SK-N-SH treated with all-trans-retinoic acid at 6 μM for 48 hours (cell line): ENCODE measurements at places on chromosomes 13 and 19.

DNA sequence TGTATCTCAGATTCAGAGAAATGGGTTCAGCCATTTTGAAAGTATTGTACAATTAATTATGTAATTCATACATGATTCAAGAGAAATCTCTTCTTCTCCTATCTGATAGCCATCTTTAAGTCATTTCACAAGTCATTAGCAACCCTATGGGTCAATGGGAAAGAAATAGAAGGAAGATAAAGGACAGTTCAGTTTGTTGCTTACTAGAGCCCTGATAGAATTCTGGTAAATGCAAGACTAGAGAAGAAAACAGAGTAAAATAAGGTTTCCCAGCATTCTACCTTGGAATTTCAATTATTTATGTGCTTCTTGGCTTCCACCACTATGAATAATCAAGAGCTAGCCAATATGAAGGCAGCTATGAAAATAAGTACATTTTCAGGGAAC lies 117.7 kb downstream of the LHFPL6 start:
- ATAC-seq = no peak

DNA sequence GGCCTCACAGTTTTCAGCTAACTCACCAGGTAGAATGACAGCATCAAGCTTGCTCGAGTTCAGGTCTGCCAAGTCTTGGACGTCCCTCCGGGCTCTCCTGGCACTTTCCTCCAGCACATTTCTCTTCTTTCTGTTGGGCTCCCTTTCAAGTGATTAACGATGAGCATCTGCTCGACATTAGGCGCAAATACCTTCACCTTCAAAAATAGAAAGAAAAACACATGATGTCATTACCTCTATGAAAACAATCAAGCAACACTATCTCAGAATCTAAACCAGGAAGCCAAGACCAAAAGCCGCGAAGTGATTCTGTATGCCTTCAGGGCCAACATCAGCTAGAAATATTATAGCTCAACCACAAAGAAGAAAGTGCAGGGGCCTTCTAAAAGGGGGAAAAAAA lies 15.4 kb upstream of the CLN5 start:
- ATAC-seq = no peak

DNA sequence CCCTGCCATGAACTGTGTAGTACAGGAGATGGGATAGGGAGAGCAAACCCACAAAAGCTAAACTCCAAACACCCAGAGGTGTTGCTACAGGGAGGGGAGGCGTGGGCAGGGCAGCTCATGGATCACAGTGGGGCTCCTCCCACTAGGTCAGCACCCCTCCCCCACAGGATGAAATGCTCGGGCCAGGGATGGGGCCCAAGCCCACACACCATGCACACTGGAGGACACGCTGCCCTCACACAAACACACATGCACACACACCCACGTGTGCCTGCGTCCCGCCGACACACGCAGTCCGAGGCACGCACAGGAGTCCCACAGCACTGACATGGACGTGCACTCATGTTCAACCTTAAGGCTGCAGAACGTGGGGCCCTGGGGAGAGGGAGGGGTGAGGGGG lies 6.0 kb upstream of the CCNP start:
- ATAC-seq = no peak

DNA sequence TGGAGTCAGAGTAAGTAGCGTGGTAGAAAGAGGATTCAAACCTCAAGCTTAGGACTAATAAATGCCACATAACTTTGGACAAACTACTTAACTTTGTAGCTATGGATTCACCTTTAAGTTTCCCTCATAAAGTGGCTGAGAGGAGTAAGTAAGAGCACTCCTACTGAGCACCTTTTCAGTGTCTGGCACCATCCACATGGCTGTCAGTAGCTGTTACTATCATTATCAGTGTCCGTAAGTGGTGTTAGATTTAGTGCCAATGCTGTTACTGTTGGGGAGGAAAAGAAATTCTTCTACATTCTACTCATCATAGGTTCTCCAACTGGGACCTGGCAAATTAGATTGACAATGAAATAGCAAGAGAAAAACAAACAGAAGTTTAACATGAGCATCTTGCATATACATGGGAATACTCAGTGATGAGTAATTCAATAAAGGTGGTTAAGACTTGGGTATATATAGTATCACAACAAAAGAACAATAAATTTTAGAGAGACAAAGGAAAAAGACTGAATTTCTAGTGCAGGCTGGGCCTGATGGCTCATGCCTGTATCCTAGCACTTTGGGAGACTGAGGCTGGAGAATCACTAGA lies 165.6 kb upstream of the NBEA start:
- no peak for ATAC-seq

DNA sequence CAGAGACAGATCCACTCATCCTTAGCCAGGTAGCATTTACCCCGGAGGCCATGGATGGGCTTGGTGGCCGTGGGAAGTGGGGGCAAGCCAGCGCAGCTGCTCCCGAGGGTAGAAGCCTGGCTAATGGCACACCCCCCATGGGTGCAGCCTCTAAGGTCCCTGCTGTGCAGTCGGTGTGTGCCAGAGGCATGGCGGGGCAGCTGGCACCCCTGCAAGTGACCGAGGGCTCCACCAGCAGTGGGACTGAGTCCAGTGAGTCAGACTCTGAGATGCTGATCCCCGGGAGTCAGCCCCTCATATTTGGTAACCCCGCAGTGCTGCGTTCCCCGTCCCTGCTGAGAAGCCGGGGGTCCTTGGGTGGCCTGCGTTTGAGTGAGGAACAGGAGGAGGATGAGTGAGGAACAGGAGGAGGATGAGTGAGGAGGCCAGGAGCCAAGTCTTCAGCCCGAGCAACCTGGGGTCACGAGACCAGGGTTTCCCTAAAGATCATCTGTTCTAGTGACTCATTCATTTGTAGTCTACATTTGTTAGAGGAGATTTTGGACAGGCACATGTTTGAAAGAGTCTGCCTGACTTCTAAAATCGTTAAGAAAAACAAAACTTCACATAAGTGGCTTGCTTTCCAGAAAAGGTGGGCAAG lies 180.7 kb downstream of the STK24 start:
- peak; percentile 42; the same call in 2 of the 3 replicates for ATAC-seq

DNA sequence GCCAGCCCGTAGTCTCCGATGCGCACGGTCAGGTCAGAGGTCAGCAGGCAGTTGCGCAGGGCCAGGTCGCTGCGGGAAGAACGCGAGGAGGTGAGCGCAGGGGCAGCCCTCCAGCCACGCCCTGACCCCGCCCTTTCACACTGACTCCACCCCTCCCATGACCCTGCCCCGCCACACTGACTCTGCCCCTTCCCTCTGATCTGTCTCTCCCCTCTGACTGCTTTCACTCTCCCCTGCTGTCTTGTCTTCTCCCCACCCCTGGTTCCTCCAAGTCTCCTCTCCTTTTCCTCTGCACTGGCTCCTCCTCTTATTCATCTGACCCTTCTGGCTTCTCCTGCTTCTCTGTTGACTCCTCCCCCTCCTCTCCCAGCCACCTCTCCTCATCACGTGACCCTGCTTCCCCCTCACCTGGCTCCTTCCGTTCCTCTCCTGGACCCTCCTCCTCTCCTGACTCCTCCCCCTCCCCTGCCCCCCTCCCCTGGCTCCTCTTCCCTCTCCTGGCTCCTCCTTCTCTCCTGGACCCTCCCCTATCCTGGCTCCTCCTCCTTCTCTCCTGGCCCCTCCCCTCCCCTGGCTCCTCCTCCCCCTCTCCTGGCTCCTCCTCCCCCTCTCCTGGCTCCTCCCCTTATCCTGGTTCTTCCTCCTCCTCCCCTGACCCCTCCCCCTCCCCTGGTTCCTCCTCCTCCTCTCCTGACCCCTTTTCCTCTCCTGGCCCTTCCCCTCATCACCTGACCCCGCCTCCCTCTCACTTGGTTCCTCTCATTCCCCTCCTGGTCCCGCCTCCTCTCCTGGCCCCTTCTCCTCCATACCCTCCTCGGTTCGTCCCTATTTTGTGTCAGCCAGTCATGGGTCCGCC lies 9.9 kb downstream of the LMTK3 start:
- ATAC-seq = peak; percentile 55

- no peak; the same call in 2 of the 3 replicates for ATAC-seq
Observed at GRCh38 chr19:48780631-48781391, 25.5 kb downstream of the FGF21 start.

- no peak for ATAC-seq
Observed at GRCh38 chr13:94311893-94312292, 167.6 kb downstream of the DCT start.

- no peak for ATAC-seq
Observed at GRCh38 chr19:55041627-55042343, 3.7 kb upstream of the GP6 start.

DNA sequence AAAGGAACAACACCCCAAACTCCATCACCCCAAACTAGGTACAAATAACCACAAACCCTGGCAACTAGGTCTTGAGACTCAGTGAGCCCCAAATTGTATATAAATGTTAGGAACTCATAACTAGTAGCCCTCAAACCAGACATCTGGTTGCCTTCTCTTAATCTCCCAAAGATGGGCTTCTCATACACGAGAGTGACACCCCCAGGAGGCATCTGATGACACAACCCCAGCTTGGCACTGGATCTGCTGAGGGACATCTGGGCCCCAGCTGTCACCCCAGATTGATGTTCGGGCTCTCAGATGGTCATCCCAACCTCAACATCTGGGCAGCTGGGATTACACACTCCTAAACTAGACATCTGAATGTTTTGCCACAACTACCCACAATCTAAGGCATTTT lies 14.8 kb downstream of the RABAC1 start:
- no peak for ATAC-seq

GRCh38 chr19:4063369-4064148 lies 3.1 kb downstream of the ZBTB7A start:
- no peak for ATAC-seq

GRCh38 chr19:375395-376110 lies 31.0 kb upstream of the MIER2 start:
- ATAC-seq = no peak

- ATAC-seq = peak; percentile 100
Observed at GRCh38 chr13:93861818-93862217, 617.7 kb downstream of the DCT start.

DNA sequence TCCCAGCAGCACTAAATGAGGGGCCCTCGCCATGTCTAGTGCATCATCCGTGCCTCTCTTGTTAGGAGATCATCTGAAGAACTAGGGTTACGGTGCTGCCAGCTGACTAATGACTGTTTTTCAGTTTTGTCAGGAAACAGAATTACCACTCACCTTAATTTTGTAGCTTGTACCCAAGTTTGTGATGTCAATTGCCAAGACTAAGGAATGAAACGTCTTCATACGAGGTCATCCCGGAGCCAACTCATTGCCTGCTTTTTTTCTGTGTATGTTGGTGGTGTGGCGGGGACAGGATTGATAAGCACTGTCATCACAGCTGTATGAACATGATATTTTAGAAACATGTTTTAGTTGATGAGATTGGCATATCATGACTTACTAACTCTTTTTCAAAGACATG lies 100.6 kb downstream of the TNFRSF19 start:
- no peak for ATAC-seq

GRCh38 chr13:23629566-23630272 lies 59.5 kb downstream of the TNFRSF19 start:
- no peak for ATAC-seq

- no peak for ATAC-seq
Observed at GRCh38 chr13:40269086-40269485, 397.4 kb downstream of the FOXO1 start.

DNA sequence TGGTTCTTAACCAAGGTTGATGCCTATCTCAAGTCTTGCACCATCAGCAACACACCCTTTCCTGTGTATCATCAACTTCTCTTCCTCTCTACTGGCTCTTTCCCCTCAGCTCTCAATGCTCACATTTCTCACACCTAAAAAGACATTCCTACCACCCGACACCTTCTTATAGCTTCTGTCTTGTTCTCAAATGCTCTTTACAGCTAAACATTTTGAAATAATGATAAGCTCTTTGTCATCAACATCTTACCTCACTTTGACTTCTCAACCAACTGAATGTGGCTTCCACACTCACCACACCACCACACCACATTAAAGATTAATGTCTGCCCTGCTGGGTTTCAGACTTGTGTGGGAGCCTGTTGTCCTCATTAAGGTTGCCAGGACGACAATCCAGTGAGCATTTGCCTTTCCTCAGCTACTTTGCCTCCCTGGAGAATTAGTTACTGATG lies 67.8 kb downstream of the RXFP2 start:
- no peak for ATAC-seq

GRCh38 chr13:94174009-94174408 lies 305.5 kb downstream of the DCT start:
- no peak for ATAC-seq

- ATAC-seq = peak; percentile 57; the same call in 2 of the 3 replicates
Observed at GRCh38 chr13:95067303-95067702, 233.9 kb downstream of the ABCC4 start.

DNA sequence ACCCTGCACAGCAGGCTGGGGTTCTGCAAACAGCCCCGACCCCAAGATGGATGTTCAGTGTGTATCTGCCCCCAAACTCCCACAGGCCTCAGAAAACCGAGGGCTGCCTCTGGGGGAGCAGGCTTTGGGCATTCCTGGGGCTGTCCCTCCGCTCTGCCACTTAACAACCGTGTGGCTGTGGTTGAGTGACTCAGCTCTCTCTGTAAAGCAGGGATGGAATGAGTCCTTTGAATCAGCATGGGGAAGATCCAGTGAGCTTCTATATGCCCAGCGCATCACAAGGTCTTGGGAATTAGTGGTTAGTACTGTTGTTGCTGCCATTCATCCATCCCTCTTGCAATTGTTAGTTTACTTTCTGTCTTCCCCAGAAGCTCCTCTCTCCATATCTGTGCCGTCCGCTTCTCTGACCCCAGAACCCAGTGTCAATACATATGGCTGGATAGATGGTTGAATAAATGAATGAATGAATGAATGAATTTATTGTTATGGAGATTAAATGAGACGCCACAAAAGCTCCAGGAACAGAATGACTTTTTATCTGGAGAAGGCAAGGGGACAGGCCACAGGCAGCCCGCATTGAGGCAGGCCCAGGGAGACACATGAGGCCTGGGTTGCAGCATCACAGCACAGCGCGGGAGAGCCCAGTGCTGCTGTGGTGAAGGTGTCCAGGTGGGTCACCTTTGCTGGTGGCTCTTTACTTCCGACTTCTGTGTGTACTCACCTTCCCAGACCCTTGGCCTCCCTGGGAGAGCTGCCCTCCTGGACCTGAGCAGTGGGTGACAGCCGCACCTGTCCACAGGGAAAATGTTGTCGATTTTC lies 89.2 kb downstream of the RGCC start:
- ATAC-seq = peak; percentile 64; the same call in 2 of the 3 replicates

- ATAC-seq = no peak
Observed at GRCh38 chr13:112802802-112803195, 113.0 kb downstream of the ATP11A start.

DNA sequence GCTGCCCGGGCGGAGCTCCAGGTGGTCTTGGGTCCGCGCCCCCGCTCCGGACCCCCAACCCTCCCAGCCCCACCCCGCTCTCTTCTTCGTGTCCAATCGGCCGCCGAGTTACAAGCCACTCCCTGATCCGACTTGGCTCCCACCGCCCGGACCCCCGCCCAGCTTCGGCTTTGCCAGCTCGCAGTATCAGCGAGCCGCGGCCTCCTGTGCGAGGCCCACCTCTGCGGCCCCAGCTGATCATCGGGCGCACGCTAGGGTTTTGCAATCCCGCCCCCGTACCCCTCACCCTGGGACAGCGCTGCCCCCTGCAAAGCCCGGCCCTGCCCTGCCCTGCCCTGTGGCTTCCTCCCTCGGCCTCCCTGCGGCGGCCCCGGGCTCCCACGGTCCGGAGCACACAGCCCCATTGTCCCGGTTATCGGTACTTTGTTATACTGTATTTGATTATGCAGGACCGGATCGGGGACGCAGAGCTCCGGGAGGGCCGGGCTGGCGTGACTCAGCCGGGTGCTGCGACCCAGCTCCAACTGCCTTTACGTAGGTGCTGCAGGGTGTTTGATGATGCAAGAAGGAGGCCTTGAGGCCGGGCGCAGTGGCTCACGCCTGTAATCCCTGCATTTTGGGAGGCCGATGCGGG lies 598 bp upstream of the LPAR2 start:
- ATAC-seq = peak; percentile 8
